IPS DF 19.7 (cell line): ENCODE measurements at places on chromosomes 13 and 19.

DNA sequence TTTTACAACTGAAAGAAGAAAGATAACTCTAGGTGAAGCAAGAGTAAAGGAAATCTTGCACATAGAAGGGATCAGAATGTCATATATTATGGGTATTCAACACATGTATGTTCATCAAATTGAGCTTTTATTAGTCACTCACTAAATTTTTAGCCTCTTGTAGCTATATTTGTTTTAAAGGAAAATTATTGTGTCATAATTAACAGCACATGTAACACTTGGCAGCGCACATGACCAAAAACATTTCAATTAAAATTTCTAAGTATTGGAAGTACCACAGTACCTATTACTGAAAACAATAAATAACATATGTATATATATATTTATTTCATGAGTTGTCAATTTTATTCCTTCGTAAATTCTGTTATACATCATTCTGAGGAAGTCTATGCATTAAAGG, 2800.4 kb downstream of the PCDH9 start:
- no peak for DNase-seq

DNA sequence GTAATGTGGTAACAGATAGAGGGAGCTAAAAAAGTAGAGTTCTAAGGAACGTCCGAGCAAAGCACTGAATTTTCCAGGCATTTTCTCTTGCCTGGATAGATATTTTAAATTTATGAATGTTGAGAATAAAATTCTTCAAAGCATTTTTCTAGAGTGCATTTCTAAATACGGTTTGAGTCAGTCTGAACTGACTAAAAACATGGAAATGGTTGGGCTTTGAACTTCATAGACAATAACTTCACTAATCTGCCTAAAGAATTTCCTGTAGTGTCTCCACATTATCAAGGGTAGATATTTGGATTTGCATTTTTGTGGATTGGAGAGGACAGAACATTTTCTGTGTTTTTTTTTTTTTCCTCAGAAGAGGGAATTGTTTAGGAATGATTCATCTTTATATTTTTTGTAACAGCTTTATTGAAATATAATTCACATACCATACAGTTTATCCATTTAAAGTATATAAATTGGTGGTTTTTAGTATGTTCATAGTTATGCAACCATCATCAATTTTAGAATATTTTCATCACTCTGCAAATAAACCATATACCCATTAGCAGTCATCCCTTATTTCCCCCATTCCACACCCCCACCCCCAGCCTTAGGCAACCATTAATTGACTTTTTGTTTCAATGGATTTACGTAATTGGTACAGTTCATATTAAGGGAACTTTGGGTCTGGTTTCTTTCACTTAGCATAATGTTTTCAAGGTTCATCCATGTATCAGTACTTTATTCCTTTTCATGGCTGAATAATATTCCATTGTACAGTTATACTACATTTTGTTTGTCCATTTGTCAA, 20.7 kb downstream of the GARRE1 start:
- DNase-seq, result no peak

DNA sequence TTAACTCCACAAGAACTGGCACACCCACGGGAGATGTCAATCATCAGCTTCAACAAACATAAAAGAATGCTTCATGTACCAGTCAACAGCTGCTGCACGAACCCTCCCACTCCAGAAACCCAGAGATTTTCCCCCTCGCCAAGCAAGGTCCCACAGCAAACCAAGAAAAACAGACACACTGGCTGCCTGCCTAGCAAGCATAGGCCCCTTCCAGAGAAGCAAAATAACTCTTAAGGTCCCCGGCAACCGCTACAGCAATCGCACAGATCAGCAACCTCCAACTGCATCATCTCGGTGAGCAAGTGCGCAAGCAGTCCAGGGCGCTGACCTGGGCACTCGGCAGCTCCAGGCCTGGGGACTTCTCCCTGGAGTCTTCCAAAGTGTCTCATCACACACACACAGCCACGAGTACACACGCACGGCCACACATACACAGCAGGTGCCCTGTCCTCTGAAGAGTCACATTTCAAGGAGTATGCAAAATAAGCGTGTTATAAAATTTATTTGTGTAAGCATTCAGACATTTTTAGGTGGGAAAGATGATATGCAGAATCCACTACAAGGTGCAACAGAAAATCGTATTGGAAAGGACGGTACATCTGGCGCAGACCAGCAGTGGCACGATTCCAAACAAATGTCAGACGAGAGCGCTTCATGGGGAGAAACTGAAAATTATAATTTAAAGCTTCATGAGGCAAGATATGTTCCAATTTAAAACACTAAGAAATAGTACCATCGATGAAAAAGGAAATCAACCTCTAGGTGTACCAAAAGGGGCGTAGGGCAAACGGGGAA, 125.0 kb downstream of the STK24 start:
- no peak for DNase-seq

- DNase-seq, result no peak
Observed at GRCh38 chr19:3146677-3147100, 10.9 kb downstream of the GNA15 start.

GRCh38 chr19:35153701-35154524, 622 bp upstream of the FXYD5 start:
- no peak for DNase-seq

GRCh38 chr19:3154957-3155736, 19.3 kb downstream of the GNA15 start:
- DNase-seq, result no peak
